CD4-positive, alpha-beta T cell treated with Interleukin-10 for 1 hour (primary cell): ENCODE measurements at places on chromosomes 2 and 18.

GRCh38 chr2:81583311-81584108 lies 1279.0 kb upstream of the LRRTM1 start:
- no peak for DNase-seq

GRCh38 chr2:199261239-199261638 lies 196.5 kb downstream of the SATB2 start:
- DNase-seq = no peak

- no peak for DNase-seq
Observed at GRCh38 chr2:121047383-121047782, 237.6 kb downstream of the TFCP2L1 start.

DNA sequence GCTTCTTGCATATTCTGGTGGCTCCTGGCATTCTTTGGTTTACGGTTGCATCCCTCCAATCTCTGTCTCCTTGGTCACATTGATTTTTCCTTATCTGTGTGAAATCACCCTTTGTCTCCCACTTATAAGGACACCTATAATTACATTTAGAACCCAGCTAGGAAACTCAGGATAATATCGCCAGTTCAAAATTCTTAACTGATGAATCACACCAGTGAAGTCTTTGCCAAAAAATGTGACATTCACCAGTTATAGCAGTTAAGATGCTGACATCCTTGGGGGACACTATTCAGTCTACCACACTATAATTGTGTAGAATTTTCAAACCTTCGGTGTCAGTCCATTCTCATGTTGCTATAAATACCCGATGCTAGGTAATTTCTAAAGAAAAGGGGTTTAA lies 320.2 kb downstream of the TMX3 start:
- no peak for DNase-seq

- peak; percentile 31 for DNase-seq
Observed at GRCh38 chr18:78875016-78875777, 104.4 kb upstream of the SALL3 start.

GRCh38 chr18:48194591-48195181 lies 214.5 kb downstream of the ZBTB7C start:
- DNase-seq = no peak

DNA sequence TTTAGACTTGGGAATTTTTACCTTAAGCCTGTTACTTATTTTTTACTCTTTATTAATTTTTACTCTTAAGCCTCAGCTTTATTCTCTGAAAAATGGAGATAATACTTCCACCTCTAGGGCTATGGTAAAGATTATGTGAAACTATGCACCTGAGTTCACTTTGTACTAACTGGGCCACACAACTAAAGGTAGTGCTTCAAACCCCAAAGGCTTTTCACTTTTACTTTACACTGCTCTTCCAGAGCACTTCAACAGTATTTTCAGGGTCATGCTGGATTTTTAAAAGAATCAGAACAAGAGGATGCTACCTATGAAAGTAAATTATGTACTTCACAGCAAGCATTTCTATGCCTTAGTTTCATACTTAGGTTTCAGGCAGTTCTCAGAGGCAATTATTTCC lies 27.8 kb downstream of the MEX3C start:
- DNase-seq = no peak
